C1 segment of cervical spinal cord (tissue), 14 donors: ENCODE measurements at places on chromosomes 5 and 9.
A peak's percentile ranks its signal among the peaks of the same experiment; 100 is the strongest.

DNA sequence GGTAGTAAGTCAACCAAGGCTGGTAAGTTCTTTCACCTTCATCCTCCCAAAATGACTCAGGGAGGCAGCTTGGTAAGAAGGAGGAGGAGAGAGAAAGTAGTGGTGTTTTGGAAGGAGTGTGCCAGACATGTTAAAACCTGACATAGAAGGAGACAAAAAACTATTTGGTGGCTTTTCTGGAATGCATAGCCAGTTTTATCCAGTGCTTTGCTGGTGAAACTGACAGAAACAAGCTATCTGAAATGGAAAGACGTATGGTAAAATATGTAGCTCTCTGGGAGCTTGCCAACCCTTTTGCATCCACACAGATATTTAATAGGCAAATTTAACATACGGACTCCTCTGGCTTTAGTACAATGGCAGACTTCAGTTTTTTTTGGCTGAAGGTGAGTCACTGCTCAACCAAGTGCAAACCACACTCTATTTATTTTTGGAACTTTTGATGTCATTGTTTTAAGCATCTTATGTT, 45.4 kb downstream of the RAB14 start:
- DNase-seq, result no peak

DNA sequence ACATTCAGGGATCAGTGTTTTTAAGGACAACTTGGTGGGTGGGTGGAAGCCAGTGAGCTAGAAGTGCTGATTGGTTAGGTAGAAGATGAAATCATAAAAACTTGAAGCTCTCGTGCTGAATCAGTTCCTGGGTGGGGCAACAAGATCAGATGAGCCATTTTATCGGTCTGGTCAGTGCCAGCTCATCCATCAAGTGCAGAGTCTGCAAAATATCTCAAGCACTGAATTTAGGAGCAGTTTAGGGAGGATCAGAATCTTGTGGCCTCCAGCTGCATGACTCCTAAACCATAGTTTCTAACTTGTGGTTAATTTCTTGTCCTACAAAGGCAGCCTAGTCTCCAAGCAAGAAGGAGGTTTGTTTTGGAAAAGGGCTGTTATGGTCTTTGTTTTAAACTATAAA, 166.4 kb downstream of the FAM170A start:
- DNase-seq, result no peak

- DNase-seq, result peak; percentile 24
These were observed 263.1 kb upstream of the RGMB start for GRCh38 chr5:98510143-98510985.

- no peak for DNase-seq
These were observed 65.7 kb downstream of the LRSAM1 start for GRCh38 chr9:127516835-127517607.

DNA sequence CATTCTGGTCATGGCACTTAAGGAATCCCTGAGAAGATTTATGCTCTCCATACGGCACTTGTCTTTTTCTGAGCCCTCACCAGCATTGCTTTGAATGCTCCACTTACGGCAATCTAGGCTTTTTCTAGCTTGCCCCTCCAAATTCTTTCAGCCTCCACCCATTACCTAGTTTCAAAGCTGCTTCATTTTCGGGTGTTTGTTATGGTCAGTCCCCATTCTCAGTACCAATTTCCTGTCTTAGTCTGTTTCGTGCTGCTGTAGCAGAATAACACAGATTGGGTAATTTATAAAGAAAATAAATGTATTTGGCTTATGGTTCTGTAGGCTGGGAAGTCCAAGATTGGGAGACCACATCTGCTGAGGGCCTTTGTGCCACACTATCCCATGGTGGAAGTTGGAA, 42.0 kb downstream of the ARHGEF28 start:
- no peak for DNase-seq

- no peak for DNase-seq
These were observed 118.0 kb upstream of the OR13F1 start for GRCh38 chr9:104386013-104386412.

- DNase-seq, result no peak
These were observed 15.8 kb downstream of the ERGIC1 start for GRCh38 chr5:172849606-172850453.

DNA sequence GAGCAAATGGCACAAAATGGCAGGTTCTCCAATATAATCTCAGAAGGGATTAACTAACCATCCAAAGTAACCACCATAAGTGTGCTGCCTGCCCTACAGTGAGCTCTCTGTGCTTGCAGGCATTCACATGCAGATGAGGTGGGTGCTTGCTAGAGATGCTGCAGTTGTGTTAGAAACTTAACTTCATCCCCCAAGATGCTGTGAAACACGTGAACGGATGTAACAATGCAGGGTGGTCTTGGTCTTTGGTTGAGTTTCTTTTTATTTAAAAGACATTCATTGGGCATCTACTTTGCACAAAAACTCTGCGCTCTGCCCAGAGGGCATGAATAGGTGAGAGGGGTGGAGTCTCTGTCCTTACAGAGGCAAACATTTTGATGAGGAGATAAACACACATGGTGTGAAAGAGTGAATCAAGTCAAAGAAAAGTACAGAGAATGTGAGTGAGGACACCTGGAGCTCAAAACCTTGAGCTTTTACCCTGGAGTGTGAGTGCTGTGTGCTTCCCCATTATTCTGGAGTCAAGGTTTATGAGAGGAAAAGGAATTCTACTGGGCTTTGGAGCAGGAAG, 143.9 kb upstream of the DAP start:
- DNase-seq, result no peak

GRCh38 chr5:56358046-56358445, 124.9 kb upstream of the ANKRD55 start:
- DNase-seq, result no peak
